ENCODE measurements at places on chromosomes 11 and 22.

DNA sequence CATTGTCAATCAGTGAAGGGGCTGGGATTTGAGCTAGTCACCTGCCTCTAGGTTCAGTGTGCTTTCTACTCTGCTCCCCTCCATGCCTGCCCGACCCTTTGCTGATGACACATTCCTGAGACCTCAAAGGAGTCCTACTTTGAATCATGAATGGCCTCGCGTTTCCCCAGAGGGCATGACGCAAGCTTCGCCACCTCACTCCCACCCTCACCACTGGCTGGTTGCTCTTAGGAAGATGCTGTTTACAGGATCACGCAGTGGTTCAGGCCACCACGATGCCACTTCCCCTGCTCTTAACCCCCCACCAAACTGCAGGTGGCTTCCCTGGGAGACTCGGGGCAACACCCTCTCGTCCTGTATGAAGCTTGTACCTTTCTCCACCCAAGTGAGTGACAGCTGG is 62.9 kb upstream of the B3GAT1 start:
- DNase-seq: no peak

- no peak for DNase-seq
These were observed 26.0 kb downstream of the TENM4 start for GRCh38 chr11:79414644-79415317.

DNA sequence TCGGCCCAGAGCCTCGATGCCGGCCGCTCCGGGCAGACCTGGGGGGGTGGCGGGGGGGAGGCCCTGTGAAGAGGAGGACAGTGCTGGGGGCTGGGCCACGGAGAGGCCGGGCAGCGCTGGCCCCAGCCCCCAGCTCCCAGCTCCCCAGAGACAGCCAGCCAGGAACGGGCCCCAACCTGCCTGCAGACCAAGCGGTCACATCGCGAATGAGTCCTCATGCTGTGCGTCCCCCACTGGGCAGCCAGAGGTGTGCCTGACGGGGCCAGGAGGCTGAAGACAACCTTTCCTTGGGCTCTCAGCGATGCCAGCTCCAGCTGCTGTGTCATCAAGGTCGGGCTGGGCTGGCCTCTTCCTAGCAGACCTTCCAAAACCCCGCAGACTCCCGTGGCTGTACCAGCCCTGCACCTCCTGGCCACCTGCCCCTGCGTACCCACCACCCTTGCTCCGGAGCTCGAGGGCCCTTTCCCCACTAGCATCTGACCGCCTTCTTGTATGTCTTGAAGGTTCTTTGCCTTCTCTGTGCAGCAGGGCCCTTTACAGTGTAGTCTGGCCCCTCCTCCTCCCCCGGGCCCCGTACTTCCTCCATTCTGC is 88.4 kb downstream of the CDKN1C start:
- DNase-seq: no peak

DNA sequence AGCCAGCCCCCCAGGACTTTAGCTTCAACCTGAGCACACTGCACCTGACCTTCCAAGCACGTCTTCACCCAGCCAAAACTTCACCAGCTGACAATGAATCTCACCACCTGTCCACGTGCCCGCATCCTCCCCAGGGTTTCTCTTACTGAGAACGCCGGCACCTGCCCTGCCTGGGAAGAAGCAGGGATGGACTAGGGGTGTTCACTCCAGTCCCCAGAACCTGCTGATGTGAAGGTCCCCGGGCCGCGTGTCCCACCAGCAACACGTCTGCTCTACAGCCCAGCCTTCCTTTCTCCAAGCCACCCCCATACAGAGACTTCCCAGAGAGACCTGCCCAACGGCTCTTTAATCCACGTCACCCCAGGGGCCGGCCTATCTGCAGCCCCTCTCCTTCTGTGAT is 12.8 kb downstream of the CPT1A start:
- DNase-seq: no peak

- DNase-seq: no peak
These were observed 257.6 kb downstream of the NELL1 start for GRCh38 chr11:20926799-20927540.

Measured in stimulated activated CD4-positive, alpha-beta T cell treated with anti-CD3 and anti-CD28 coated beads, Interleukin-15, amount 100 ng/mL, for 24 hours (primary cell).